AG20443 (cell line): ENCODE measurements at places on chromosomes 1 and 21.

DNA sequence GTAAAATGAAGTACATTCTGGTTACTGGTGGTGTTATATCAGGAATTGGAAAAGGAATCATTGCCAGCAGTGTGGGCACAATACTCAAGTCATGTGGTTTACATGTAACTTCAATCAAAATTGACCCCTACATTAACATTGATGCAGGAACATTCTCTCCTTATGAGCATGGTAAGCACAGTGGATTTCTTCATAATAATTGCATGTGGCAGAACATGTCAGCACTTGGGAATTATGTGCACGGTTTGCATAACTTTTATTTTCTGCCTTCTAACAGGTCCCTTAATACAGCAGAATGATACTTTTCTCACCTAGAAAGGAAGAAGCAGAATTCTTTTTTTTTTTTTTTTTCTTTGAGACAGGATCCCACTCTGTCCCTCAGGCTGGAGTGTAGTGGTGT is 3.8 kb downstream of the CTPS1 start:
- no peak for DNase-seq

GRCh38 chr1:31746687-31747086 is 17.5 kb downstream of the ADGRB2 start:
- no peak for DNase-seq

DNA sequence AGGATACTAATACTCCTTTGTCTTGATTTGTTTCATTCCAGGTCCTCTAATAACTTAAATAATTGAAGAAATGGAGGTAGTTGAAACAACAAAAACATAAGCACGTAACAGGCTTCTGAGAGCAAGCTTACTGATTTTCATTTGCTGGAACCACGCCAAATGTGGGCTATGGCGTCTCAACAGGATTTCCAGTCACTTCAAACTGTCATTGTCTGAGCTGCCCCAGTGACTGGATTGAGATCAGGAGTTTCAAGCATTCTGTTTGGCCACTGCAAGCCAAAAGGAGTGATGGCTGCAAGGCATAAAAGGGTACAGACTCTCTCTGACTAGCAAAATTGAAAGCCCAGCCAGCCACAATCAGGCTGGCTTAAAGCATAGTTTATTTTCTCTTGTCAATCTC is 289.9 kb downstream of the DPYD start:
- DNase-seq = no peak

DNA sequence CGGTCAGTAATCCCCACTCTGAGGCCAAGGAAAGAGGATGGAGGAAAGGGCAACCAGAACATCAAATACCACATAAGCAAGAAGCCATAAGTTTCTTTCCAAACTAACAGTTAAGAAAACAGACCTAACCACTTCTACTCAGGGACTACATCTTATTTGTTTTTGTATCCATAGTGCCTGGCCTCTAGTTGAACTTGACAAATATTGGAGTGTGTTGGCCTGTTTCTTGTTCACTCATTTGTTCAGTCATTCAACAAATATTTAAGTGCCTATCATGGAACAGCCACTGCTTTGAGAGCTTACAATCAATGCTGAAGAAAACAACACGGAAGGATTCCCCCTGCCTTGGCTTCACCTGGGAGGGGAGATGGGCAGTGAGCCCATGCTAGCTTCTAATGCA is 69.7 kb downstream of the ST6GALNAC3 start:
- no peak for DNase-seq

- DNase-seq = no peak
These were observed 52.1 kb downstream of the C4BPA start for GRCh38 chr1:207156095-207156494.

GRCh38 chr1:93395195-93395594 is 49.5 kb downstream of the DR1 start:
- DNase-seq = no peak

- peak; percentile 62 for DNase-seq
These were observed 27.0 kb downstream of the TGFB2 start for GRCh38 chr1:218371927-218372672.

- DNase-seq = peak; percentile 79
These were observed 3.1 kb downstream of the ACTA1 start for GRCh38 chr1:229430761-229431283.
